ENCODE measurements at places on chromosomes 4 and X. TPM values are rescaled to one million over a fixed set of nuclear protein-coding genes. Genes with fewer than 3 reads are reported as not detected.

- no peak for DNase-seq
These were observed 17.2 kb upstream of the CCNI start for GRCh38 chr4:77092975-77093374.

GRCh38 chr4:89704651-89705395 is 132.1 kb downstream of the SNCA start:
- no peak for DNase-seq

Gene EFHC2
- total RNA-seq, result 0.10 TPM

- DNase-seq, result no peak
These were observed 287.2 kb upstream of the CT83 start for GRCh38 chrX:116749943-116750342.

Gene SOX3
- not detected for total RNA-seq

Gene STBD1
- total RNA-seq, result 3.5 TPM

Gene RAB40A
- not detected for total RNA-seq

Gene LRRC66
- total RNA-seq, result 0.10 TPM
